T-cell (primary cell): ENCODE measurements at places on chromosomes 7 and 10.

DNA sequence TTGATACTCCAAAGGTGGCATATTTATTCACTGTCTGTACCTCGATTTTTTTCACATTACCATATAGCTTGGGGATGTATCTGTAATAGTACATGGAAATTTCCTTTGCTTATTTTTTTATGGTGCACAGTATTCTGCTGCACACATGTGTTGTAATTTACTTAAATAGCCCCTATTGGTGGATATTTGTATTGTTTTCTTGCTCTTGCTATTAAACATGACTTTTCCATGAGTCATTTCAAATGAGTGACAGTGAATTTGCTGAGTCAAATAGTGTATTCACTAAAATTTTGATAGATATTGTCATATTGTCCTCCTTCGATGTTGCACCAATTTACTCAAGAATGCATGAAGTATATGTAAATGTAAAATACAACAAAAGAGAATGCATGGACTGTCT lies 122.7 kb upstream of the STEAP4 start:
- no peak for DNase-seq

GRCh38 chr10:1679821-1680650 lies 57.3 kb downstream of the ADARB2 start:
- no peak for DNase-seq

GRCh38 chr10:4825868-4826791 lies at the start of gene AKR1E2:
TSS of gene AKR1E2 (plus strand) at chr10:4826207. CDS start at chr10:4826325, 118 bp downstream.
- peak; percentile 76 for DNase-seq

- DNase-seq = no peak
These were observed 2.4 kb upstream of the MYO1G start for GRCh38 chr7:44981035-44981706.

- no peak for DNase-seq
These were observed 12.5 kb upstream of the LIPK start for GRCh38 chr10:88693392-88694020.

DNA sequence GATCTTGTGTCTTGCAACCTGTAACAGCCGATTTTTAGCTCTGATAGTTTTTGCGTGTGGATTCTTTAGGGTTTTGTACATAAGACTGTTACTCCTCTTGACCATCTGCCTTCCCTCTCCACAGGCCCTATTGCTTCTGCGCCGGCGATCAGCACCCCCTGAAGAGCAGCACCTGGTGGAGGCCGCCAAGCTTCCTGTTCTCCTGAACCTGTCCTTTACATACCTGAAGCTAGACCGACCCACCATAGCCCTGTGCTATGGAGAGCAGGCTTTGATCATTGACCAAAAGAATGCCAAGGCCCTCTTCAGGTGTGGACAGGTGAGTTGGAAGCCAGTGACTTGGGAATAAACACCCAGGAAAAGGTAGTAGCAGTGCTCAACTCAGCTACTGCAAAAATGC lies 12.6 kb downstream of the FKBP6 start:
- DNase-seq = no peak

- DNase-seq = peak; percentile 72
These were observed 37.7 kb upstream of the IKZF1 start for GRCh38 chr7:50266635-50267386.

DNA sequence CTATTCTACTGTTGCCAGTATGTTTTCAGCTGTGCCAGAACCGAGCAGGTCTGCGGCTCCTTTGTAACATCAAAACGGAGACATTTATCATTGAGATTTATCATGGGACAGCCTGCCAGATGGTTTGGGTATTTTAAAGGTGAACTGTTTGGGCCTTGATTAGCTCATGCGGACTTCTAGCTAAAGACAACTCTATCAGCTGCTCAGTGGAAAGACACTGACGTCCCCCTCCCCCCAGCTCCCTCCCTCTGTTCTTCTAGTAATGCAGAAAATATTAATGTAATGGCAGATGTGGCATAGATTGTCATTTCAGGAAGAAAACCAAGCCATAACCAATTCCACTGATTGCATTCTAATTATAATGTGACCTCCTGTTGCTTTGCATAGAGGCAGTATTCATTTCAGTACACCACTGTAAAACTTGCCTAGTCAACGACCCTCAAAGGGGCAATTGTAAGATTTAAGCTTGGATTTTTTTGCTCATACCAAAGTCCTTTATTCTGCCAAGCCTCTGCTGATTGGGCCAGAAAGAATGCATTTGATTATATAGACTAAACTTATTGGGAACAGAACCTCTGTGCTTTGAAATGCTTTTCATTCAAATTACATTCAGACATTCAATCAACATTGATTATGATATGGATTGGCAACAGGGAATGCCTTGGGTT lies 966.8 kb downstream of the LRMDA start:
- no peak for DNase-seq

GRCh38 chr10:105291571-105291970 lies 650.5 kb downstream of the SORCS3 start:
- DNase-seq = no peak

- DNase-seq = no peak
These were observed 163.7 kb downstream of the SND1 start for GRCh38 chr7:127815631-127816145.

GRCh38 chr7:6256677-6257535 lies 15.5 kb downstream of the CYTH3 start:
- no peak for DNase-seq

DNA sequence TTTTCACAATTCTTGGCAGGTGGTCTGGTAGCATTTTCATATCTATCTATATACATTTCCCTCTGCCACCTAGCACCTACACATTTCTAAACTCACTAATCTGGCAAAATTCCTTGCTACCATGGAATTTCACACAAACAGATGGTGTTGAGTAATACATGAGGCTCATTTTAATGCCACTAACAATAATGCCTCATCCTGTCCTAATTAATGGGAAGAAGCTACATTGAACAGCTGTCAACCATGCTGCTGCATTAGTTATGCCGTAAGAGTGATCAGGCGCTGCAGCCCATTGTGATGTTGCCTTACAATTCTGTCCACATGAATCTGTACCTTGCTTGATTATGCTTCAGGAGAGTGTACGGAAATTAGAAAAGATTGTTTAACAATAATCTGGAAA lies 23.2 kb downstream of the COL1A2 start:
- DNase-seq = no peak

DNA sequence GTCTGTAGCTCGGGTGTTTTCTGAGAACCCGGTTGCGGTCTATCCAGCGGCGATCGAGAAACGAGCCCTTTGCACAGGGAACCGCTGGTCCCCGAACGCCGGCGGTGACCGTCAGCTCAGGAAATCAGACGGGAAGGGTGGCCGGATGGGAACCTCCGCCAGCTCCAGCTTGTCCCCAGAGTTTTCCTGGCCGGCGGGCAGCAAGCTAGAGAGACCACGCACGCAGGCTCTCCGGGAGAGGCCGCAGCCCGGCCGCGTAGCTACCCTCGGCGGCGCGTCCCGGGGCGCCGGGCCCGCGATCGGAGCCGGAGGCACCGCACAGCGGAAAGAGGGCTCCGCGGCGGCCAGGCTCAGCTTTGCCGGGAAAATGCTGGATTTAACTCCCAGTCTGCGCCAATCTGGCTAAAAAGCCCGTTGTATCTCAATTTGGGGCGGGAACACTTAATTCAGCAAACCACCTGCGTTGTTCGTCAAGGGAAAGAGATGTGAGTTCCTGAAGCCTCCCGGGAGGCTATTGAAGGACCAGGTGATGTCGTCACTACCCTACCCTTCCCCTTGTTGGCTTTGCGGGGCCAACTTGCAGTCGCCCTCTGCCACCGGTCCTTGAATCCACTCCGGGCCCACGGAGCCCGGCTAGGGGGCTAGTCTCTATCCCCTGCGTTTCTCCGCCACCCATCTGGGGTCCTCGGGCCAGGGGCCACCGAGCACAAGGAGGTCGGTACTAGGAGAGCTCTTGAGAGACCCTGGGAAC lies 859 bp upstream of the CH25H start:
- no peak for DNase-seq

DNA sequence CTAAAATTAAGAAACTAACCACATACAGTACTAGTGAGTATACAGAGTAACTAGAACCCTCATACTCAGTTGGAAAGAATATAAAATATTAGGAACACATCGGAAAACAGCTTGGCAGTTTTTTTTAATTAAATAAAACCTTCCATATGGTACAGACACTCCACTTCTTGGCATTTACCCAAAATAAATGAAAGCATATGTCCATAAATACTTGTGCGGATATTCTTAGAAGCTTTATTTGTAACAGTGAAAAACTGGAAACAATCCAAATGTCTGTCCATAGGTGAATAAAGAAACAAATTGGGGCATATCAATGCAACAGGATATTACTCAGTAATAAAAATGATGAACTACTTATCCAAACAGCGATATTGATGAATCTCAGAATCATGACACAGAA lies 410.0 kb downstream of the HTR7 start:
- no peak for DNase-seq

DNA sequence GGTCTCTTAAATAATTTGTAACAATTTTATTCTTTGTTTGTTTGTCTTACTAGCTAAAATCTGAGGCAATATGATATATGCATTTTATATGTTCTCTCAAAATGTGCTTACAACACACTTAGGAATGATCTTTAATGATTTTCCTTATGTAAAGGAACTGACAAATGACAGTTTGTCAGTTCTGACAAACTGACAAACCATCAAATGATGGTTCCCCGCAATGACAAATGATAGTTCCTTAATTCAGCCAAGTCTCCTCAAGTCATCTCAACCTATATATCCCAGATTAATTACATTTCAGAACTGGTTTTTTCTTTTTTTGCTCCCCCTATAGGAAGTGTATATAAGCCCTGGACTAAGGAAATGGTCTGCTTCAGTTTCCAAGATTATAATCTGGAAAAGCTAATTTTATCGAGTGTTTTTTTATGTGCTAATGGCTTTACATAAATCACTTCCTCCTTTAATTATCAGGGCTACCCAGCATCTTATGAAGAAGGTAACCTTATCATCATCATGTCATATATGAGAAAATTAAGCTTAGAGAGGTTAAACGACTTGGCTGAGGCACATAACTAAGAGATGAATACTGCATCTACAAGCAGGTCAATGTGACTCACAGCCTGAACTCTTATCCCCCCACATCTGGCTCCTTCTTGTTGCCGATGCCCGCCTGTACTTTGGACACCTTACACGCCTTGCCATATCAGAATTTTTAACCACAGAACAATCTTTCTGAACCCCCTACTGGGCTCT lies 75.1 kb downstream of the RELN start:
- no peak for DNase-seq

- DNase-seq = peak; percentile 47
These were observed 4.4 kb upstream of the MYL7 start for GRCh38 chr7:44145479-44145968.

- no peak for DNase-seq
These were observed 17.0 kb upstream of the NODAL start for GRCh38 chr10:70458329-70459060.

DNA sequence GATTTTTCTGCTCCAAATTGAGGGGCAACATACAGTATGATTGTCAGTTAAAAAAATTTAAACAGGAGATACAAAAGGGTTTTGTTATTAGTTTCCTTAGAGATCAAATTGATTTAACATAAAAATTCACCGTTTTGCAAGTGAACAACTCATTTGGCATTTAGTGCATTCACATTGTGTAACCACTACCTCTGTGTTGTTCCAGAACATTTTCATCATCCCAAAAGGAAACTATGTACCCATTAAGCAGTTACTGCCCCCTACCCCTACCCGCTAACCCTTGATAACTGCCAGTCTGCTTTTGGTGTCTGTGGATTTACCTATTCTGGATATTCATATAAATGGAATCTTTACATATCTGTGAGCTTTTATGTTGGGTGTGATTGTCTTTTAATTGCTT lies 3.1 kb downstream of the ZRANB1 start:
- DNase-seq = no peak

GRCh38 chr7:32140210-32140939 lies 70.2 kb upstream of the PDE1C start:
- DNase-seq = no peak

GRCh38 chr7:148483515-148484308 lies 106.9 kb upstream of the C7orf33 start:
- DNase-seq = no peak

DNA sequence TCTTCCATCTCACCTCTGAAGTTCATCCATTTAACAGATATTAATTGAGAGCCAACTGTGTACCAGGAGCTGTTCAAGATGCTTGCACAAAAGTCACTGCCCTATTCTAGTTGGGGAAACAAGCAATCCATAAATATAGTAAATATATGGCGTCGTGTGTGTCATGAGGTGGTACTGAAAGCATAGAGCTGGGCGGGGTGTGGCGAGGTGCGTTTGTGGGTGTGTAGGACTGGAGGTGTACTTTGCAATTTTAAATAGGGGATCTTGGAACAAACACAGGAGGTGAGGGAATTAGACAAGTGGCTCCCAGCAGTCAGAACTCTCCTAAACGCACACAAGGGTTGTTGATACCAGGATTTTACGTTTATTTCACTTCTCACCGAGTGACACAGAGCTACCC lies 490 bp upstream of the ZNF239 start:
- DNase-seq = no peak

GRCh38 chr10:6713716-6714115 lies 133.6 kb upstream of the PRKCQ start:
- DNase-seq = peak; percentile 8

- no peak for DNase-seq
These were observed 81.2 kb downstream of the HIPK2 start for GRCh38 chr7:139696552-139696951.

- DNase-seq = no peak
These were observed at the start of gene ADAM12 for GRCh38 chr10:126387931-126388911. TSS of gene ADAM12 (minus strand) at chr10:126388477. CDS start at chr10:126388145, 332 bp downstream.

DNA sequence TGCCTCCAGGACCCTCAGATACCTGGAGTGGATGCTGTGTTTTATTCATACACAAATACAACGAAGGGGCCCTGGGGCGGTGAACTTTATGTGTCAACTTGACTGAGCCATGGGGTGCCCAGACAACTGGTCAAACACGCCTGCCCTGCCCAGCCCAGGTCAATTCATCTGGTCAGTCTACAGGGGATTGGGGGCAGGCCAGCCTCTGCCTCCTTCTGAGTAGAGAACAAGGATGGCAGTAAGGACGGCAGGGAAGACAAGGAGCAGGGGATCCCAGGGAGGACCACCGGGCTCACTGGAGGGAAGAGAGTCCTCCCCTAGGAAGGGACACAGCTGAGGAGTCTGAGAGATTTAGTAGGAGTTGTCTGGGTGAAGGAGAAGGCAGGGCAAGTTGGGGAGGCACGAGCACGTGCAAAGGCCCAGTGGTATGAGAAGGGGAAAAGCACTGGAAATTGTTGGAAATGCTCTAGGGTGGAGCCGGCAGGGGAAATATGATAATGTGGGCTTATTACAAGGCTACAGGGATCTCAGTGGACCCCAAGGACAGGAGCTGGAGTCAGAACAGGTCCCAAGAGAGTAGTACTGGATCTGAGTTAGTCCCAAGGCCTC lies 63.4 kb downstream of the MYL10 start:
- no peak for DNase-seq

- DNase-seq = no peak
These were observed 53.1 kb downstream of the VPS41 start for GRCh38 chr7:38855867-38856266.

GRCh38 chr10:12852687-12853086 lies 148.8 kb downstream of the CCDC3 start:
- DNase-seq = no peak

GRCh38 chr10:33288127-33288526 lies 46.3 kb downstream of the NRP1 start:
- DNase-seq = no peak

- DNase-seq = no peak
These were observed 45.9 kb upstream of the WDR11 start for GRCh38 chr10:120805014-120805812.
